Stimulated activated CD8-positive, alpha-beta memory T cell treated with anti-CD3 and anti-CD28 coated beads, Interleukin-15, amount 100 ng/mL, for 48 hours (primary cell): ENCODE measurements at places on chromosomes 2 and 18.

DNA sequence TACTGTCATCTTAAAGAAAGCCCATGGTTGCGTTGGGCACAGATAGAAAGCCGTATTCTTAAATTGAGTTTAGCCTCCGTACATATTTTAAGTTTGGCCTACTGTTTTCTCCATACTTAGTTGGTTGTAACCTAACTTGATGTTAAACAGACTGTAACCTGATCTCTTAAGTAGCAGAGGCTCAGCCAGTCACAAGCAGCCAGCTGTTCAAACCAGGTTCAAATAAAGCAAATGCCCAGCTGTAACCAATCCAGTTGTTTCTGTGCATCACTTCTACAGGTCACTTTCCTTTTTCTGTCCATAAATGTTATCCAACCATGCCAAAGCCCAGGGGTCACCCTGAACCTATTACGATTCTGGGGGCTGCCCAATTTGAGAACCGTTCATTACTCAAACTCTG, 10.0 kb upstream of the THADA start:
- DNase-seq, result no peak

- DNase-seq, result no peak
Measured at GRCh38 chr18:62128157-62128556, 58.7 kb downstream of the PIGN start.

DNA sequence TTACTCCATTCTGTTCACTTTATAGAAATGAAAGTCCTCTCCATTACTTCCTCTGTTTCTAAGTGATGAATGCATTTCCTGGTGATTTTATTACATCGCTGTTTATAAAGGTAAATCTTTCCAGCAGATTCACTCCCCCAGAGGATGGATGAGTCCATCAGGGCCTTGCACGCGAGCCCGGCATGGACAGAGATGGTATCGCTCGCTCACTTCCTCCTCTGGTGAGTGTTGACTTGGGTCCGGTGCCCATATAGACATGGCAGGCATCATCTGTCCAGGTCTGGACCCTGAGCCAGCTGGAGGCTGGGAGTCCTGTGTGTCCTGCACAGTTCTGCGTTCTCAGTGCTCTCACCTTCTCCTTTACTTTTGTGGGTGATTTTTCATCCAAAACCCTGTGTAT, 733.6 kb upstream of the SALL3 start:
- no peak for DNase-seq

DNA sequence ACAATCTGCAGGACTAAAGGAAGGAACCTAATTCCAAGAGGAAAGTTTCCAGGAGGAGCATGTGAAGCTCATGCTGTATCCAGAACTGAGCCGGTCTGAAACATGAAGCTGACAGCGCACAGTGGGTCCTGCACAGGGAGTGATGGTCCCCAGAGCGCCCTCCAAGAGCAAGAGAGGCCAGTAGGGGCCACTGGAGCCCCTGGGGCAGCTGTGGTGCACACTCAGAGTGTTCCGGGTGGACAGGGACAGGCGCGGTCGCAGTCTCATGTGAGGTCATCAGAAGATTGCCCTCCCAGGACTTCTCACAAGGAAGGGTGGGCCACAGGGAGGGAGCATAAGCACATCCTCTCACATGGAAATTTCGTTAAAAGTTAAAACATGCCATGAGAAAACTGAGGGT, 355.9 kb downstream of the EIPR1 start:
- no peak for DNase-seq

DNA sequence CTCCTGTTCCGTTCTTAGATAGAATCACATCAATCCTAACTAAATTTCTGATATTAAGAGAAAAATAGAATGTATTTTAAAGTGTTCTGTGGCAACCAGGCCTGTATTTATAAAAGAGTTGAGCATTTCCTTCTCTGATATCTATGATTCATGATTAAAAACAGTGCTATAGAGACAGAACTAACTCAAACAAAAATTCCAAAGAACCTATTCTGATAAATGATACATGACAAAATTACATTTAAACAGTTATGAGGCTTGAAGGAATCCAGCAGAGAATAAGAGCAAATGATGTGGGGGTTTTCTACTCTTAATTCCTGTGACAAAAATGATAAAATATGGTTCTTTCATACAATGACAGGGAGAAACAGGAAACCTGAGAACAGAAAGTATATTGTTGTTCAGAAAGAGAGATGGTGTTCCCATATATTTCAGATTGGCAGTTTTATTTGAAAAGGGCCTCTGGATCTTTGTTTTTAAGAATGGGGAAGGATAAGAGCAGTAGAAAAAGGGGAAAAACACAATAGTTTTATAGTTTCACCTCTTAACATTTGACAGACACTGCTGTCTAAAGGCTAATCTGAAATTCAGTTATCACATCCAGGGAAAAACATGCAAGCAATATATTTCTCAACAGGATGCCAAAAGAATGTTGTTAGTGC, 944.3 kb downstream of the LRP1B start:
- DNase-seq, result no peak

DNA sequence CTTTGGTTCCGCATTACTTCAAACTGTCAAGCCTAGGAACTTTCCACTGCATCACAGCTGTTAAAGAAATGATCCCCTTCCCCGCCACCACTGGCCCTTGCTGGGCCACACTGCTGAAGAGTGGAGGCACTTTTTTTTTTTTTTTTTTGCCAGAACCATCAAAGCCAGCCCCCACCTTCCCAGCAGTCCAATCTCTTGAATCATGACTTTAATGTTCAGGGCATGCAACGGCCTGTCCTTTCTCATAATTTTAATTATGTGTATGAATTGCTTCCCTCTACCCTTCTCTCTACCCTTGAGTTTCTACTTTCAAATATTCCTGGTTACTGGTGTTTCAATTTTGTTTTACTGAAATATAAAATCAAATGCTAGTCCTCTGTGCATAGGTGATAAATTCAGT, 102.1 kb upstream of the LMAN1 start:
- DNase-seq, result no peak

- no peak for DNase-seq
Measured at GRCh38 chr2:18605115-18605514, 15.7 kb upstream of the NT5C1B start.

GRCh38 chr18:48356151-48356745, 52.9 kb downstream of the ZBTB7C start:
- no peak for DNase-seq

- no peak for DNase-seq
Measured at GRCh38 chr18:31237142-31237541, 74.5 kb upstream of the DSC1 start.

DNA sequence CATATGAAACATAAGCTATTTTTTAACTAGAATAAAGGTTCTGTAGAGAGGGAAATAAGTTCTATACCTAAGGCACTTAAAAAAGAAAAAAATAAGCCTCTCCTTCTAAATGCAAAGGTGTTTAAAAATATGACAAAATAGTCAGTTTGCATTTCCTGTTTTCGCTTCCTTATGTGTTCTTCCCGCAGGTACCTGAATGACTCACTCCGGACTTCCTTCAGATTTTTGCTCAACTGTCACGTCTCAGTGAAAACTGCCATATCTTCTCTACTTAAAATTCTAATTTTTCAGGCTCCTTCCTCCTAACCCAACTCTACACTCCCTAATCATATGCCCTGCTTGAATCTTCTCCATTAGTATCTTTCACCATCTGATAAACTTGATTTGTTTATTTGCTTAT, 1333.1 kb downstream of the LRP1B start:
- no peak for DNase-seq
